ENCODE measurements at places on chromosomes 7 and 10.

- DNase-seq = no peak
Measured at GRCh38 chr7:101717628-101718357, 88.7 kb upstream of the MYL10 start.

DNA sequence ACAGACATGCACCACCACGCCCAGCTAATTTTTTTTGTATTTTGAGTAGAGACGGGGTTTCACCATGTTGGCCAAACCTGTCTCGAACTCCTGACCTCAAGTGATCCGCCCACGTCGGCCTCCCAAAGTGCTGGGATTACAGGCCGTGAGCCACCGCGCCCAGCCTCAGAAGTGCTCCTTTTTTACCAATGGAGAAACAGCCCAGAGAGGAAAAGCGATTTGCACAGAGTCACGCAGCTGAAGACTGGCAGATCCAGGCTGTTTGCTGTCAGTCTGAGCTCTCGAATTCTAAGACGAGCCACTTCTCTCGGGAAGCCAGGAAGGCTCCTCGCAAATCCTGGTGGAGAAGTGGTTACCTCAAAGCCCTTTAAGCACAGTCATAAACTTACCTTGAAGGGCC lies 57.4 kb upstream of the SDK1 start:
- DNase-seq = no peak

- no peak for DNase-seq
Measured at GRCh38 chr10:20877554-20877953, 19.6 kb downstream of the NEBL start.

DNA sequence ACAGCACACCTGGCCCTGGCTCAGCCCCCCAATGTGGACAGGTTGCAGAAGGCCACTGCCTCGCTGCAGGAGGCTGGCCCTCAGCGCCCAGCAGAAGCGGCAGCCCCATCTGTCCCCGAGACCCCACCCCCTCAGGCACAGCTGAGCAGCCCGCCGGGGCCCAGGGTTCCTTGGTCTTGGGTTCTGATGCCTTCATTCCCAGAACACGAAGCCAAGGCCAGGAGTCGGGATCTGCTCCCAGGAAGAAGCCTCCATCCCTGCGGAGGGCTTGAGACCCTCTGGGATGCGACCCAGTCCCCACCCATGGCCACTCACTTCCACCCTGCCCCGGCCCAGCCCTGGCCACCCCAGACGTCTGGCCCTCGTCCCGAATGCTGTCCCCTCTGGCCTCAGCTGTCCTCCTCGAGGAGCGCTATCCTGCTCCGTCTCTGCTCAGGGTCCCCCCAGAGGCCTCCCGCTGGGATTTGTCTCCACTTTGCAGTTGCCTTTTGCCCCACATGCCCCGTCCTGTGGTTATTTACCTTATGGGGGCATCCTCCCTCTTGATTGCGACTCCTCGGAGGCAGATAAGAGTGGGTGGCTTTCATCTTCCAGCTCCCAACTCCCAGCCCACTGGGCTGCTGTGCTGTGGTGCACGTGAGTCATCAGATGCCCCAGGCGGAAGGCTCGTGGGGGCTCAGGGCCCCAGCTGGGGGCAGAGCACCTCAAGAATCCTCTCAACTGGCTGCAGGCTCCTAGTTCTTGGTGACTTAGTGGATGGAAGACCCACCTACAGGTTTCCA lies 97.5 kb downstream of the MKI67 start:
- no peak for DNase-seq

DNA sequence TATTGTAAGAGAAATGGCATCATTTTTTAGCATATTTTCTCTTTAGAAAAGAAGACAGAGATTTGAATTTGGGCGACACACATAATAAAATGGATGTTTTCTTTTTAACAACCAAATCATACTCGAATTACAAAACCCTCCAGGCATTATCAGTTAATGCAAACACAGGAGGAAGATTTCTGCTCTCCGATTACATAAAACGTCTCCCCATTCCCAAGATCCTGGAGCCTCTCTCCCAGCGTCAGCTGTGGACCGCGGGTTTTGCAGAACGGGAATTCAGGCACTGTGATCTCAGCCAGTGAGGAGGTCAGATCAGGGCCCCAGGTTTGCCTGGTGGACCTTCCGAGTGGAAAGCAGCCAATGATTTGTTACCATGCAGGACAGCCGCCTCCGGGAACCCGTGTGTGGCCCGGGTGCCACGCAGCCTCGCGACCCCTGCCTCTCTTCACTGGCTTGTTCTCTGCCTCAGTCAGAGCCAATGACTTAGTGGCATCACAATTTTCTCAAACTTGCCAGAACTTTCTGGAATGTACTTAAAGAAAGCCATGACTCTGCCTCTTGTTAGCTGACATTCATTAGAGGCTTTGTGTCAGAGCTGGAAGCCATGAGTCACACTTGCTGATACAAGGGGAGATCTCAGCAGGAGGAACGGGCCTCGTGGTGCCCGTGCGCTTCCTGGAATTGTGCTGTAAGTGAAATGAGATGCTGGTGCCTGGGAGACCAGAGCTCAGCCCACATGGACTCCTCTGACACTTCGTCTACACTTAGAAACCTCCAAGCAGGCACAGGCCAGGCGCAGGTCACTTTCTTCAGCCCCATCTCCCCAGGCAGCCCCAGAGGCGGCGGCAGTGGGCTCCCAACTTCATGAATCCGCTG lies 246.1 kb downstream of the KLF6 start:
- no peak for DNase-seq

All from natural killer cell treated with Interleukin-12 subunit alpha and Interleukin-12 subunit beta and Interleukin-15 and Interleukin-18, amount 100 ng/mL, for 72 hours (primary cell).